ENCODE measurements at places on chromosomes 1 and 21.

DNA sequence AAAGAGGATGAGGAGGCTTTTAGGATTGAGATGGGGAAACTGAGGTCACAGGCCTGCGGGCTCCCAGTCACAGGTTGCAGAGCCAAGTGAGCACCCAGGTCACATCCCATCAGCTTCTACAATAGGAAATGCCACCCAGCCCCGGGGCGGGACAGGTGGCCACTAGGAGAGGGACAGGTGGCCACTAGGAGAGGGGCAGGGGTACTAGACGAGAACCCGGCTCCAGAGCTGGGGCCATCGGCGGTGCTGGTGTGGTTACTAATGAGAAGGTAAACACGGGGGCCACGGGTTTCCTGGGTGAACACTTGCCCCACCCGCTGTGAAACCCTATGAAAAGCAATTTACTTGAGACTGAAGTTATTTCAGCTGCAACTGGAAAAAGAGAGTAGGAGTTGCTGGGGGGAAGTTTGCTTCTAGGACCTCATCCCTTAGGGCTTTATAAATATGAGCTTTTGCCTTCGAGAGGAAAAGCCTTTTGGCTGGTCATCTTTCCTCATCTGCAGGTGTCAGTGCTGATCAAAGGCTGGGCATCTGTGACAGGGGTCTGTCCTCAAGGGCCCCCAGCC lies 52.5 kb downstream of the MRPL37 start:
- H3K27me3 ChIP-seq: no peaks in the 10 kb centered on the region
- H3K4me3 ChIP-seq: no peak overlapping the region
- H3K4me1 ChIP-seq: peaks cover 7% of the 10 kb centered on the region
- no peak overlapping the region for H3K27ac ChIP-seq
- DNase-seq: no peak

- no peak overlapping the region for H3K27ac ChIP-seq
- H3K4me1 ChIP-seq: no peaks in the 10 kb centered on the region
- no peaks in the 10 kb centered on the region for H3K36me3 ChIP-seq
- no peak for DNase-seq
Measured at GRCh38 chr1:110320168-110320518, 19.0 kb upstream of the RBM15 start.

DNA sequence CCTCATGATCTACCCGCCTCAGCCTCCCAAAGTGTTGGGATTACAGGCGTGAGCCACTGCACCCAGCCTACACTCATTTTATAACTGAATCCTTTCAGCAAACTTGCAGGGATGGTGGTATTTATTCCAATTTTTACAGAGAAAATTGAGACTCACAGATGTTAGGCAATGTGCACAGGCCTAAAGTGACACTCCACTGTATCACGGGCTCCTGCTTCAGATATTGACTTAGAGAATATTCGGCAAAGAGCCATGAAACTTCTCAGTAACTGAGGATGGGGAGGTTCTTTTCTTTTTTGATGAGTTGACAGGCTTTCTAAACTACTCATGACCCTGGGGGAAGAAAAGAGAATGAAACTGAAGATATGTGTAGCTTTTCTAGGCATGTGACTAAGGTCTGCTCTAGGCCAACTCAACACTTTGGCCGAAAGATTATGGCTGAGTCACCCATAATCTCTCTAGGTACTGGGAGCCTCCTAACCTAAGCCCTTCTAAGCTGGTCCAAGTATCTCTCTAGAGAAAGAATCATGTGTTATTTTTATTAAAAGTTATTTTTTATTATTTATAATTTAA lies 19.9 kb upstream of the PTCH2 start:
- no peak overlapping the region for H3K4me3 ChIP-seq
- H3K36me3 ChIP-seq: peaks cover 4% of the 10 kb centered on the region
- H3K27me3 ChIP-seq: no peaks in the 10 kb centered on the region
- DNase-seq: no peak
- no peak overlapping the region for H3K27ac ChIP-seq
- no peaks in the 10 kb centered on the region for H3K4me1 ChIP-seq

- DNase-seq: no peak
- H3K27me3 ChIP-seq: no peaks in the 10 kb centered on the region
- no peaks in the 10 kb centered on the region for H3K4me1 ChIP-seq
- H3K36me3 ChIP-seq: no peaks in the 10 kb centered on the region
- H3K27ac ChIP-seq: no peak overlapping the region
- H3K4me3 ChIP-seq: no peak overlapping the region
Measured at GRCh38 chr1:203199002-203199401, 12.5 kb upstream of the CHI3L1 start.

- H3K36me3 ChIP-seq: no peaks in the 10 kb centered on the region
- H3K4me1 ChIP-seq: no peaks in the 10 kb centered on the region
- no peak overlapping the region for H3K27ac ChIP-seq
- H3K4me3 ChIP-seq: no peak overlapping the region
Measured at GRCh38 chr1:19032413-19032695, 75.9 kb upstream of the IFFO2 start.

DNA sequence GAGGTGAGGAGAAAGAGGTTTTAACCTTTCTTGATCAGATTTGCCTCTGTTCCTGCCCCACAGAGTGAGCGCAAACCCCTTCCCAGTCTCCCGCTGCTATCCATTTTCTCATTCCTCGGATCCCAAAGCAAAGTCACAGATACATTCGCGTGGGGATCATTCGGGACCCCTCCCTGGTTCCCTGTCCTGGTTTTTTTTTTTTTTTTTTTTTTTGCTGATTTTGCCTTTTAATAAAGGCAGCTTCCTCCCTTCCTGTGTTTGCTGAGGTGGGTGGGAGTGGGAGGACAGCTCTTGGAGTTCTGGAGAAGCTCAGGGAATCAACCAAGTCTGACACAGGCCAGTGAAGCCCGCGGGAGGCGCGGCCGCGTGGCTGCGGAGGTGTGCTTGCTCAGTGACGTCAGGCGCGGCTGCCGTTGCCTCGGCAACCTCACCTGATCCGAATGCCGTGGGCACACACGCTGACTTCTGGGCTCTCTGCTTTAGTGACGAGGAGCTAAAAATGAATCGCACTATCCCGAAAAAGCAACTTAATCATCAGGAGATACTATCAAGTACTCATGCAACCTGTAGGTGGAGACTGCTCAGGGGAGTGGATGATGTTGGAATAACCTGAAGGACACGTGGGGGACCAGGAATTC lies 106.4 kb downstream of the TBX19 start:
- H3K36me3 ChIP-seq: no peaks in the 10 kb centered on the region
- no peak overlapping the region for H3K4me3 ChIP-seq
- peak; percentile 87 for DNase-seq
- no peak overlapping the region for H3K27ac ChIP-seq

- H3K4me3 ChIP-seq: no peak overlapping the region
- H3K27me3 ChIP-seq: peaks cover 22% of the 10 kb centered on the region
- no peak overlapping the region for H3K27ac ChIP-seq
- peaks cover 7% of the 10 kb centered on the region for H3K4me1 ChIP-seq
Measured at GRCh38 chr21:42254651-42255601, 36.0 kb downstream of the ABCG1 start.

GRCh38 chr1:177793900-177794299 lies 176.0 kb downstream of the SEC16B start:
- no peak overlapping the region for H3K27ac ChIP-seq

- H3K27ac ChIP-seq: no peak overlapping the region
- H3K36me3 ChIP-seq: peaks cover 27% of the 10 kb centered on the region
- H3K4me3 ChIP-seq: peak overlapping the region; percentile 94
- H3K27me3 ChIP-seq: peaks cover 28% of the 10 kb centered on the region
- peak; percentile 79 for DNase-seq
Measured at GRCh38 chr1:222618880-222619596, 1.1 kb downstream of the MIA3 start.
